Activated T-cell treated with anti-CD3 and anti-CD28 coated beads for 48 hours (primary cell): ENCODE measurements at places on chromosomes 1 and 21.

GRCh38 chr1:241235256-241235897 is 121.6 kb downstream of the RGS7 start:
- no peak for DNase-seq

- DNase-seq, result no peak
These were observed 16.4 kb downstream of the CD2 start for GRCh38 chr1:116770625-116771024.

DNA sequence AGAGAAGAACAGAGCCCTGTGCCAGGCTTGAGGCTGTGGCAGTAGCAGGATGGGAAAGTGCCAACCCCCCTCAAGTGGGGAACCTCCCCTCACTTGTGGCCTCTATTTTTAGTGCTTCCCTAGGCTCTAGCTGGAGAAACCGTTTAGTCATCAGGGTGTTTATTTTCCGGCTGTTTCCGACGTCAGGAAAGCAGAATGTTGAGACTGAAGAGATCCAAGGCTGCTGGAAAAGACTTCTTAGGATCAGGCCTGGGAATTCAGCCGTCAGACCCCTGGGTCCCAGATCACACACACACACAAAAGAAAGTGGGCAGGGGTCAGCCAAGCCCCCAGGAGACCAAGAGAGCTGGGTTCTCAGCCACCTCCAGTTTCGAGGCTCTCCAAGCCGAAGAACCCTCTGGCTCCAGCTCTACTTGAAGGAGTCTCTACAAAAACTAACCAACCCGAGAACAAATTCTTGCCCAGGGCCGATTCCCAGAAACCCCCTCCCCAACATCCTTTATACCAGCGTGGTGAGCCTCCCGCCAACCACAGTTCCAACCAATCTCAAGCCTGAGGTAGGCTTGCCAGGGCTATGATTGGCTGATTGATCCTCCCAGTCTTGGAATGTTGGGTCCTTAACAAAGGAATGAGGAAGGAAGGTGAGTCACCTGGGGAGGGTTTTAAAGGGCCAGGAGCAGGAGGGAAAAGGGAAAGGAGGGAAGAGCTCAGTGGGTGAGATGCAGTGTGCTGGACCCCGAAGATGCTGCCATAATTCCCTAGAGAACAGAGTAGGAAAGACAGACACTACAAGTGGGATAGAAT is 2.5 kb upstream of the MEF2D start:
- DNase-seq, result no peak

- DNase-seq, result no peak
These were observed 215.9 kb downstream of the DISC1 start for GRCh38 chr1:231842441-231842840.

DNA sequence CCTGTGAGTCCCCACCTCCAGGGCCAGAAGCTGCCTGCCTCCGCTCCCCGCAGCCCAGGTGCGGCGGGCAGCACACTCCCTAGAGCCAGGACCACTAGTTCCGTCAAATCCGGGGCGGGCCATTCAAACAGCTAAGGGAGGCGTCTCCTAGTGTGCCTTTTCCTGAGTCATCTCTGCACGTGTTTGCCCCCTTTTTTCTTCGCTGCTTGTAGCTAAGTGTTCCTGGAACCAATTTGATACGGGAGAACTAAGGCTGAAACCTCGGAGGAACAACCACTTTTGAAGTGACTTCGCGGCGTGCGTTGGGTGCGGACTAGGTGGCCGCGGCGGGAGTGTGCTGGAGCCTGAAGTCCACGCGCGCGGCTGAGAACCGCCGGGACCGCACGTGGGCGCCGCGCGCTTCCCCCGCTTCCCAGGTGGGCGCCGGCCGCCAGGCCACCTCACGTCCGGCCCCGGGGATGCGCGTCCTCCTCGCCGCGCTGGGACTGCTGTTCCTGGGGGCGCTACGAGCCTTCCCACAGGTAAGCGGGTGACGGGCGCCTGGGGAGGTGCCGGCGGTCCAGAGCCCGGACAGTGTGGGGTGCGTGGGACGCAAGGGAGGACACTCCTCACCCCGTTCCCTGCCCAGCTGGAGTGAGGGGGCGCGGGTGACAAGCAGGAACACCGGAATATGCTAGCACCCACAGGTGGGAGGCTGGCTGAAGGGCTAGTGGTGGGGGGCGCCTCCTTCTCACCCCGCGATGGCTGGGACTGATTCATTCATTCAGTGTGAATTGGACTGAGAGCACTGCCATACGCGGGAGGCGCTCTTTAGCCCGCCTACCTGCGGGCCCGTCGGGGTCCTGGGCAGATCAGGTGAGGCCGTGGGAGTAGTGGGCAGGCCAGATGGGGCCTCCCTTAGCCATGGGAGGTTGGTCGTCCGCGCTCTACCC is at the start of gene TNFRSF8:
Gene TNFRSF8 (plus strand): TSS at position 163 of the 932 bp plus-strand sequence. CDS start 296 bp downstream, at position 459.
- DNase-seq, result peak; percentile 47

GRCh38 chr21:45640001-45640887 is 3.3 kb upstream of the PCBP3 start:
- no peak for DNase-seq

GRCh38 chr21:31299291-31300147 is 44.5 kb downstream of the TIAM1 start:
- DNase-seq, result no peak

DNA sequence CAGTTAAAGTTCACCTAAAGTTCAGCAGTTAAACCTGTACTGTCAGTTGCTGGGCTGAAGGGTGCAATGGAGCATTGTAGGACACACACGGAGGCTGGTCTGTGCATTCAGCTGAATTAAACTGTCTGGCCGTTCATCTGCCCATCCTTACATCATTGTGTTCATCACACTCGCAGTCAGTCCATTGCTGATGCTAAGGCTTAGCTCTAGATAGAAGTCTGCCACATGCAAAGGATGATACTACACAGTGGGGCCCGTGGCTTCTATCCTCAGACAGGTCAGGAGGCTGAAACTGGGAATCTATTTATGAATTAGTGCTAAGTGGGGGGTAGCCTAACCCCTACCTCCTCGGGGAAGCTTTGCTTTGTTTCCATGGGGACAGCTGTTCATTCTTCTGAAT is 60.4 kb downstream of the CNIH3 start:
- DNase-seq, result no peak

- no peak for DNase-seq
These were observed 818.9 kb downstream of the KCNT2 start for GRCh38 chr1:195789321-195789720.

DNA sequence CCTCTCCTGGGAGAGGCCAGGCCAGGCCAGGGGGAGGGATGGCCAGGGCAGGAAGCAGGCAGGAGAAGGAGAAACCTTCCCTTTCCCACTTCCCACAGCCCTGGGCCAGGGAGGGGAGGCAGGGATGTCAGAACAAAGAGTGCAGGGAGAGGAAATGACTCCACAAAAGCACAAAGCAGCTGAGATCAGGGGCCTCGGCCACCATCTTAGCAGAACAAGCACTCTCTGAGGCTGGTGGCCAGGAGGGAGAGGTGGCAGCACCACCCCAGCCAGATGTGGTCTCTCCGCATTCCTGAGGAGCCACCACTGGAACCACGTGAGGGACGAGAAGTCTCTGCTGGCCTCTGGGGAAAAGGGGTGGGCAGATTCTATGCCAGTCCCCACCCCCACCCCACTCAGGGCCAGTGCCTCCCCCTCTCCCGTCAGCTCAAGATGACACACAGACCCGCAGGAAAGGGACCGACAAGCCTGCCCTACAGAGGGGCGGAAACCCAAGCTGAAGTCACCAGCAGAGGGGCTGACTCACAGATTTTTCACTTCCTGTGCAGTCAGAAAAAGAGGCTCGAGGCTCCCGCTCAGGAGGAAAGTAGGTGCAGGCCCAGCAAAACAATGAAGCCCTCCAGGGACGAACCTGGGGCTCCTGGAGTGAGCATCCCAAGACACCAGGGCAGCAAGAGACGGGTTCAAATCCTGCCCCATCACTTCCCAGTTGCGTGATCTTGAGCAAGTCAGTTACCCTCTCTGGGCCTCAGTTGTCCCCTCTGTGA is 24.1 kb upstream of the ALDH4A1 start:
- DNase-seq, result peak; percentile 80

GRCh38 chr21:32392880-32393676 is at the start of gene URB1:
Gene URB1 (minus strand): TSS chr21:32393012. CDS start chr21:32392910, 102 bp downstream.
- DNase-seq, result peak; percentile 96

DNA sequence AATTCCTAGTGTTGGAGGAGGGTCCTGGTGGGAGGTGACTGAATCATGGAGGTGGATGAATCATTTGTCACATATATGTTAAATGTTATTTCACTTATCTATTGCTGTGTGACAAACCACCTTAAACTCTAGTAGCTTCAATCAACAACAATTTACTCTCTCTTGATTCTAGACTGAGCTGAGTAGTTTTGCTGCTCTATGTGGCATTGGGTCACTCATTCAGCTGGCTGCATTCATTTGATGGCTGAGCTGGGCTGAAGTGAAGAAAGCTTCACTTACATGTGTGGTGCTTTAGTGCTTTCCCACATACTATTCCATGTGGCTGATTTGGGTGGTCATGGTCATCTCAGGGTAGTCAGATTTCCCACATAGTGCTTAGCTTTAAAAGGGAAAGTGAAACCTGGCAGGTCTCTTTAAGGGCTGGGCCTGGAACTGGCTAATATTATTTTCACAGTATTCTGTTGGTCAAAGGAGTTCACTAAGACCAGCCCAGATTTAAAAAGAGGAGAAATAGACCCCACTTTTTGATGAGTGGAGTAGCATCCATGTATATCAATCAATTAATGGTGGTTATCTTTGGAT is 10.5 kb downstream of the DNAH14 start:
- no peak for DNase-seq

DNA sequence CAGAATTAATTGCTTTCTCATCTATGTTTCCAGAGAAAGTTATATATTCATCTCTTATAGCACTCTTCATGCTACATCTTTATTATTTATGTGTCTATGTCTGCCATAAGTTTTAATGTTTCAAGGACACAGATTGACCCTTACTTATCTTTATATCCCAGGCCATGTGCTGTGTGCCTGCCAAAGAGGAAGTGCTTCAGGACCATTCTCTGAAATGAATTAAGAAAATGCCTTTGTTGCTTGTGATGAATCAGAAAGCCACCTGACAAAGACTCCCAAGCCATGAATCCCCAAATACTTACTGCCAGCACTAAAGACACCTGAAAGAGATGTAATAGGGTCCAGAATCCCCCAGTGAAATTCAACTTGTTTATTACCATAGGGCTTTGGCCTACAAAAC is 342.1 kb upstream of the C1orf87 start:
- DNase-seq, result no peak

DNA sequence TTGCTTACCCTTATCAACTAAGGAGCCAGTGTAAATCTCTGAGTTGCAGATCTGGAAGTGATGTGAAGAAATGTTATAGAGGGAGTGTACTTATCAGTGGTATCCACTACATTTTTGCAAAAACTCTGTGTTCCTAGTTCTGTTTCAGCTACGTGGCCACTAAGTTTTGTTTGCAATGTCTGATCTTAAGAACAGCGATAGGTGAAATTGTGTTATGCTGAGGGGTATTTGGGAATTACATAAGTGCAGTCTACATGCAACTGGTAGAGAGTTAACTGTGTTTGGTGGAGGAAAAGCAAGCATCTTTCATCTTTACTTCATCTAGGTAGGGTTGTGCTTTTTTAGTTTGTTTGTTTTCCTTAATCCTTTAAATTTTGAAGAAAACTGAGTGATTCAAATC is 198.8 kb upstream of the SGIP1 start:
- DNase-seq, result no peak

DNA sequence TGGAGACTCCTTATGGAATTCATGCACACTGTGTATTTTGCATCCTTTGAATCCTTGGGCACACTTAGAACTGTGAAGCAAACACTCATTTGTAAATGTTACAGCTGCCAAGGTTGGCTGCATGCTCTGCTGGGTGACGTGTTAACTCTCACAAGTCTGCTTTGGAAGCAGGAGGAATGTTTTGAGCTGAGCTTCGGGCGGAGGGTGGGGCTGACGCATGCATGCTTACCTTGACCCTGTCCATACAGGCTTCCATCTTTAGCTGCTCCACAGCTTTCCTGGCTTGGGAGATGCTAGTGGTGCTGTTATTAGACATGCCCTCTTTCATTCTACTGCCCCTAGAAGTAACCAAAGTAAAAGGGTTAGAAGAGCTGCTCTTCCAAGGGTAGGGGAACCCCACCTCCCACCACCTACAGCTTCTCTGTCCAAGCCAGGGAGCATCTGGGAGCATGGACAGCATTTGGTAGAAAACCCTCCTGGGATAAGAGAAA is 66.0 kb downstream of the GNG4 start:
- DNase-seq, result no peak

- no peak for DNase-seq
These were observed 47.2 kb upstream of the ZRANB2 start for GRCh38 chr1:71128060-71128459.

- DNase-seq, result no peak
These were observed 4.7 kb downstream of the AGPAT3 start for GRCh38 chr21:43869486-43870325.

GRCh38 chr1:22507587-22507986 is 55.7 kb upstream of the EPHA8 start:
- DNase-seq, result no peak

GRCh38 chr1:220727519-220727918 is 20.6 kb upstream of the MTARC2 start:
- DNase-seq, result no peak

DNA sequence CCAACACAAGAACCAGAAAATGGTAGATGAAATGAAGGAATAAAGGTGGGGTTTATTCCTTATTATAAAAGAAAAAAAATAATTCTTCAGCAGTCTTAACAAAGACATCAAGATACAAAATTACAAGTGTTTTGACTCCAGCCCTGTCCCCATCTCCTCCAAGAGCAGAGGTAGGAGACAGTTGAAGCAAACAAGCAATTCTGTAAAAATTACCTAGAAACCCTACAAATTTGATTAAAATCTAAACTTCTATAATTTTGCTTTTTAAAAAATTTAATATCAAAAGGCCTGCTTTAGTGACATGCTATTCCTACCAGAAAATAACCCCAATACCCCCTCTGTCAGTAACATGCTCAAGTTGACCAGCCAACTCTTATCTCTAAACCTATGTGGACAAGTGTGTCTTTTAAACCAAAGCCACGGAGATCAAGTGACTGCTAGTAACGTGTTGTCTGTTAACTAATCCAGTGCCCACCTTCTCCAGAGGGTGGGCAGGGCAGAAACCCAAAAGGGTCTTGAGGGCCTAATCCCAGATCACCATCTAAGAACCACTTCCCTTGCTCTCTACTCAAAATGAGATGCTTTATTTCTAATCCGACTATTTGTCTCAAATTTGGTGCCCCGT is 8.4 kb downstream of the GLUL start:
- DNase-seq, result no peak

DNA sequence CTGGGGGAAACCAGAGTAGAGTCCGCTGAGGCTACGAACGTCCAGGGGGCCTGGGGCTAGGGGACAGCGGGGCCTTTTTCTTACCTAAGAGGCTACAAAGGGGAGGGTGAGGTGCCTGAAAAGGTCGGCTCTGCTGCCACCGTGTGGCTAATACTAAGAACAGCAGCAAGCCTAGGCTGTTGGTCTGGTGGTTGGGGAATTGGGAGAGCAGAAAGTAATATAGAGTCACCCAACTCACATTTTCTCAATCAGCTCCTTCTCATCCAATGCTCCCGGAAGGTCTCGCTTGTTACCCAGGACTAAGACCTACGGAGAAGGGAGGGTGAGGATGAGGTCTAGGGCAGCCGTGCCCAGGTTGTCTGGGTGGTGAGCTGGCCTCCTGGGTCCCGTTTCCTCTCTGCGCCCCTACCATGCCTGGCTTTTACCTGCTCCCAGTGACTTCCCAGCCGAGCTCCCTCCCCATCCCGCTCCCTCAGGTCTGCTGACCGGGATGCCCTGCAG is 9.3 kb downstream of the ARL8A start:
- no peak for DNase-seq
